OCI-LY7 (cell line): ENCODE measurements at places on chromosomes 7 and 10. TPM values are rescaled to one million over a fixed set of nuclear protein-coding genes. Genes with fewer than 3 reads are reported as not detected.

GRCh38 chr10:91105269-91105668 lies 115.2 kb upstream of the PCGF5 start:
- no peak for DNase-seq

DNA sequence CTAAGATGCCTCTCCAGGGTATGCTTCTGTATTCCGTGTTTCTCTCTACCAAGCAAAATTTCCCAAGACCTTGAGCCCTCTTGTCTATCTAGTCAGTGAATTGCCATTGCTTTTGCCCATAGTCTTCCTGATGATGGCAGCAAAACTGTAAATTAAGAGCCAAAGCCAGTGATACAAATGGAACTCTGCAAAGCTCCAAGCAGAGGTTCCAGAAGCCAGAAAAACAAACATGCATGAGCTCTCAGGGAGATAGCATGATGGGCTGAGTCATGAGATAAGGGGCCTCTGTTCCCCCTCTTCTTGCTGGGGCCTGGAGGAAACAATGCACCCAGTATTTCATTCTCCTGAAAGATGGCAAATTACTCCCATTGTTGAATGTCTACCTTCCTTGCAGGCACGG lies 24.7 kb downstream of the LSMEM1 start:
- DNase-seq, result no peak

The CYP26C1 gene
- total RNA-seq, result 0.09 and 0.15 TPM in 2 replicates

DNA sequence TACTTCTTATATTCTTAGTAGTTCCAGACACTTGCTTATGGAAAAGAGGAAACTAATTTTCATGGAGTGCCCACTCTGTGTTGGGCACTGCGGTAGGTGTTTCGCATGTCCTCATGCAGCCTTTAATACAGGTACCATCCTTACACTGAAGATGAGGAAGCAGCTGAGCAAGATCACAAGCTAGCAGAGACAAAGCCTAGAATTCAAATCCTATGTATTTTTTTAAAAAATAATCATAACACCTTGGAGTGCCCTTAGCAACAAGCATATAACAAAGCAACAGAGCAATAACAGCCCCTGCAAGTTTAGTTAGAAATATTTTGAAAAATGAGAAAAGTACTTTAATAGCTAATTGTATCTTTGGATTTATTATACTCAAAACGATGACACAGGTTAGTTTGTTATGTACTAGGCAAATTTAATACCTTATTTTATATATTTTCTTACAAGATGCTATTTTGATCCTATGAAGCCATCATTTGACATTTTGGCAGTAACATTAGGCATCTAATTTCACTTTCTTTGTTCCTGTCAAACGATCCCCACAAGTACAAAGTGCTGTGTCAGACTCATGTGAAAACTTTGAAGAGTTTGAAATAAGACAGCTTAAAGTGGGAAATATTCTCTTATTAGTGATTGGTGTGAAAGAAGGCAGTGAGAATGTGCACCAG lies 245.8 kb downstream of the CDK14 start:
- no peak for DNase-seq

The DRGX gene
- not detected in 2 replicates for total RNA-seq

DNA sequence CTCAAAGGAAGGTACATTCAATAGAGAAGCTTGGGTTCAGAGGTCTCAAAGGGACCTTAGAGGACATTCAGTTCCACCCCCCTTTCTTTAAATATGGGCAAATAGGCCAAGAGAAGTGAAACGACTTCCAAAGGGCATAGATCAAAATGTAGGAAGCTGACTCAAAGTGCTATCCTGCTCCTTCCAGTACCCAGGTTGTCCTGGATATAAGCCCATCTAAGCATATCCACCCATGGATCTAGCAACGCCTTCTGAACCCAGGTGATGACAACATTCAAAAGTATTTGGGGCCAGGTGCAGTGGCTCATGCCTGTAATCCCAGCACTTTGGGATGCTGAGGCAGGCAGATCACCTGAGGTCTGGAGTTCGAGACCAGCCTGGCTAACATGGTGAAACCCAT lies 5.3 kb downstream of the ATXN7L1 start:
- DNase-seq, result no peak

DNA sequence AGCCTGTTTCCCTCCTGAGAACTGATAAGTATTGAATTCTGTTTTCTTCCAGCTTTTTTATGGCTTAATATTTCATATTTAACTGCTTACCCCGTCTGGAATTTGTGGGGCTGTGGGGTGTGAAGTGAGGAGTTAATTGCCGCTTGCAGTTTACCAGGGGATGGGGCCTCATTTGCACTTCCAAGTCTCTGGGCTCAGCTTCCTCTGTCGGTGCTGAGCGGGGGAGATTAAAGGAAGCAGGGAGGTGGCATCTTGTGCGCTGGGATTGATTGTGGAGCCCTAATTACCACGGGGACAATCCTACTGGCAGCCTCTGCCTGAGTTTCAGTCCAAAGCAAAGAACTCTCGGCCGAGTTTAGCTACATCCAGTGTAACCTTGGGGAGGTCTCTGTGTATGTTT lies 33.4 kb downstream of the ELFN1 start:
- DNase-seq, result no peak

- DNase-seq, result no peak
These were observed 124.0 kb downstream of the TRRAP start for GRCh38 chr7:99002148-99002826.

The IDI2 gene
- not detected in 2 replicates for total RNA-seq

DNA sequence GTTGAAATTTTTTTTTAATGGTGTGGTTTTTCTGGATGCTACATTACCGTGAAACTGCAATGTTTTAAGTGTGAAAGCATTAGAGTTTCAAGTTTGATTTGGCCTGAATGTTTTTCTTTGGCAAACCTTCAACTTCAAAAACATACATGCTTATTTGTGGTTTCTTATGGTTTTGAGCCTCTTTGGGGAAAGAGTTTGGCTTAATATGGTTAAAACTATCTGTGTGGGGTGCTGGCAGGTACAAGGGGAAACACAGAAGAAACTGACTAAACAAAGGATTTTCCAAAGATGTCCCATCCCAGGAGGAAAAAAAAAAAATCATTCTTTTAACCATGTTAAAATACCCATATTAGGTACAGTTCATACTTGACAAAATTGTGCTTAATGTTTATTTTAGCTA lies 121.1 kb downstream of the HGF start:
- DNase-seq, result no peak

- DNase-seq, result no peak
These were observed 6.1 kb downstream of the MARVELD1 start for GRCh38 chr10:97719602-97720001.

- DNase-seq, result peak; percentile 26
These were observed 98.0 kb upstream of the GATA3 start for GRCh38 chr10:7956508-7956907.

GRCh38 chr10:86586516-86586915 lies 64.9 kb upstream of the WAPL start:
- DNase-seq, result no peak

GRCh38 chr7:74129887-74130286 lies 44.3 kb upstream of the EIF4H start:
- DNase-seq, result no peak

- DNase-seq, result no peak
These were observed 1206.1 kb upstream of the CELF2 start for GRCh38 chr10:9811601-9812000.

GRCh38 chr7:96320442-96320841 lies 1.5 kb downstream of the SLC25A13 start:
- DNase-seq, result no peak

DNA sequence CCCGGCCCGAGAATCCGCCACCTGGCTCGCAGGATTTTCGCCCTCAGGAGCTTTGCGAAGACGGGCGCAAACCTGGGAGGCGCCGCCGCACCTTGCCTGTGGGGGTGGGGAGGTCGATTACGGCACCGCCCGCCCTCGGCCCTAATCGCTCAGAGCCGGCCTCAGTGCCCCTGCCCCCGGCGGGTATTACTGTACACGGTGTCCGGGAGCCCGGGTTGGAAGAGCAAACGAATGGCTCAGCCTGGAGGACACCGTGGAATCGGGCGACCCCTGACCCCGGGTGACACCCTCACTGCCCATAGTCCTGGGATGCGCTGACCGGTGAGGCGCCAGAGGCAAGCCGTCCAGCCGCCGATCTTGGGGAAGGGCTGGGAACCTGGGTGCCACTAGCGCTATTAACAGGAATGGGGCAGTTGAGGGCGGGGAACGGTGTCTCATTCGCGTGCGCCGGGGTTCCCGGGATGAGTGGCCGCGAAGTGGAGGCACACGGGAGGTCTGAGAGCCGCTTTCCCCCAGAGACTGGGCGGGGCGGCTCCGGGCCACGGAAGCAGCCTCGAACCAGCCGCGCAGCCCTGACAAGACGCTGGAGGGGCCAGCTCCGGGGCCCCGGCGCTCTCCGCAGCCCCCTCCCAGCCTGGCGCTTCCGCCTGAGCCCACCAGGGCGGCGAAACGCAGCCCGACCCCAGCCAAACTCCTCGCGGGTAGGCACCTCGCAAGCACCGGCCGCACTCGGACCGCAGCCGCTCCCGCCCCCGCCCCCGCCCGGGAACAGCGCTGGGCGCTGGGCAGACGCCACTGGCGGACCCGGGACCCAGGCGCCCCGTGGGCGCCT lies 167.5 kb downstream of the NRF1 start:
- no peak for DNase-seq

The PTN gene
- not detected in 2 replicates for total RNA-seq

- DNase-seq, result no peak
These were observed 158.0 kb downstream of the VTI1A start for GRCh38 chr10:112605063-112605462.

The SYNPO2L gene
- total RNA-seq, result not detected in 2 replicates

DNA sequence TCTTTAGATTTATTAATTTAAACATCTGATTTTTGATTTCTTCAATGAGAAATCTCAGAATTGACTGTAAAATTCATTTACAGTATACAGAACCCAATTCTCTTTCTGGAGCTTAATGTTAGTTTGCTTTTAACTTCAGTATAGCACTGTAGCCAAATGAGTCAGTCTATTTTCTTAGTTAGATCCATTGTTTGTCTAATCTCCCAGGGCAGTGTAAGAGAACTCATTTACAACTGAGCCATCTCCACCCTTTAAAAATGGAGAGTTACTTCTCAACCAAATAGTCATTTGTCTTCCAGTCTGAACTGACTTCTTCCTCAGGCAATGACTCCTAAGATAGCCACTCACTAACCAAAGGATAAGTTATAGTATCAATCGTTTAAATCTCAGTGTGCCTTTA lies 3.0 kb upstream of the WNT2 start:
- DNase-seq, result no peak

DNA sequence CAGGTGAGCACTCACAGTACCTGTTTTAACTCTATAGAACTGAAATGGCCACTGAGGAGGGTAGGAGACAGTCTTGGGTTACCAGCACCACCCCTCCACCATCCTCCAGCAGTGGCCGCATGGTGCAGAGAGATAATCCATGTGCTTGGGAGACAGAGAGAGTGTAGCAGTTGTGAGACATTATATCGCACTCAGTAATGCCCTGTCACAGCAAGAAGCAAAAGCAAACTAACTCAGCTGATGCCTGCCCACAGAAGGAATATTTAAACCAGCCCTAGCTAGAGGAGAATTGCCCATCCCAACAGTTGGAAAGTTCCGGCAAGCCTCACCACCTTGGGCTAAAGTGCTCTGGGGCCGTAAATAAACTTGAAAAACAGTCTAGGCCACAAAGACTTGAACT lies 58.8 kb upstream of the HBP1 start:
- no peak for DNase-seq

The ANKRD1 gene
- not detected in 2 replicates for total RNA-seq

DNA sequence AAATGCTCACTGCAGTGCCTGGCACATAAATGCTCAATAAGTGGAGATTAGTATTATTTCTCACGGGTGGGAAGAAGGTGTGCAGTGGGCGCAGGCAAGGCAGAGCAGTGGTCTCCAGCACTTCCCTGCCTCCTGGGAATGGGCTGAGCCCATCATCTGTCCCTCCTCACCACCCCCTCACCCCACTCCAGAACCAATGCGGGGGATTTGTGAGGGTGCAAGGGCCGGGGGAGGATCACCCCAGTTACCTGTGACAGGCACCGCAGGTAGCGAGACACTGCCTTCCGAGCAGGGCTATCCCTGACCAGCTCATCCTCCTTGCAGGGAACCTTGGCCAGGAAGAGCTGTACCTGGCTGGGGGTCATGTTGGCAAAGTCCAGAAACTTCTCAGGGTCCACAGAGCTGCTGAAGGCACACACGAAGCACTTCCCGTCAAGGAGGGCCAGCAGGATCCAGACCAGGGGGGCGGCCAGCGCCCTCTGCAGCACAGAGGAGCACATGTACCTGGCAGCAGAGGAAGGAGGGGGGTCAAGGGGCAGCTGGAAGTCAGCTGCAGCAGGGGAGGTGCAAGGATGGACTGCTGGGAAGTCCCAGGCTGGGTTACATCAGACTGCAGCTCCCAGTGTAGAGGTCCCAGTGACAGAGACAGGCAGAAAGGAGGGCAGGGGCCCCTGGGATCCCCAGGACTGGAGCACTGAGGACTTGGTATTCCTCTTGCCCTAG lies 2.8 kb downstream of the CALHM3 start:
- DNase-seq, result peak; percentile 73

The LGI1 gene
- total RNA-seq, result not detected in 2 replicates

DNA sequence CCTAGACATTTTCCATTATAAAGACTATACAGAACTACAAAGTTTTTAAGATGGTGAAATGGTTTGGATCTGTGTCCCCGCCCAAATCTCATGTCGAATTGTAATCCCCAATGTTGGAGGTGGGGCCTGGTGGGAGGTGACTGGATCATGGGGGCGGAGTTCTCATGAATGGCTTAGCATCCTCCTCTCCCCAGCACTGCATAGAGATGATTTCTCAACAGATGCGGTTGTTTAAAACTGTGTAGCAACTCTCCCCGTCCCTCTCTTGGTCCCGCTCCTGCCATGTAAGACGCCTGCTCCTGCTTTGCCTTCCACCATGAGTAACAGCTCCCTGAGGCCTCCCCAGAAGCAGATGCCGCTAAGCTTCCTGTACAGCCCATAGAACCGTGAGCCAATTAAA lies 1.6 kb downstream of the FAM133B start:
- DNase-seq, result no peak

The KCNIP2 gene
- 2.8 and 4.3 TPM in 2 replicates for total RNA-seq

The KCP gene
- 1.4 TPM in 2 replicates for total RNA-seq

DNA sequence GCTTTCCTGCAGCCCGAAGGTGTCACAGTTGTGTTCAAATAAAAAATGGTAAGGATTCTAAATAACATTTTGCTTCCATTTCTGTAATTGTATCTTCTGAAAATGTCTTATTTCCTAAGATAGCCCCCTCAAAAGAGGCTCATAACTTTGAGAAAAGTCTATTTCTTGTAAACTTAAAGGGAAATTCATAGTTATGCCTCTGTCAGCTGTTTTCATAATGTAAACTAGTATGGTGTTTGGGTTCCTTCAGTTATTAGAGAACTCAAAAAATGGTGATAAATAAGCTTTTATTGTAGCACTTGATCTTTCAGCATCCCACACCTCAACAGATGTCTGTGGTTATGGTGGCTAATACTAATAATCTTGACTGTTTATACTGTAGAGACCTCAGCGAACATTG lies 57.1 kb downstream of the KLHDC10 start:
- DNase-seq, result no peak

- DNase-seq, result no peak
These were observed 63.2 kb downstream of the CYP51A1 start for GRCh38 chr7:92071032-92071431.

The LIPN gene
- total RNA-seq, result not detected in 2 replicates

GRCh38 chr7:36281945-36282717 lies 107.5 kb upstream of the ANLN start:
- DNase-seq, result no peak
